ENCODE measurements at places on chromosomes 6 and 20.
A peak's percentile ranks its signal among the peaks of the same experiment; 100 is the strongest.

GRCh38 chr20:57438552-57438951 is 47.4 kb downstream of the RBM38 start:
- no peak for DNase-seq

- DNase-seq, result no peak
These were observed 96.1 kb downstream of the MAFB start for GRCh38 chr20:40592941-40593340.

- DNase-seq, result no peak
These were observed 210.6 kb downstream of the DLL1 start for GRCh38 chr6:170080169-170080827.

DNA sequence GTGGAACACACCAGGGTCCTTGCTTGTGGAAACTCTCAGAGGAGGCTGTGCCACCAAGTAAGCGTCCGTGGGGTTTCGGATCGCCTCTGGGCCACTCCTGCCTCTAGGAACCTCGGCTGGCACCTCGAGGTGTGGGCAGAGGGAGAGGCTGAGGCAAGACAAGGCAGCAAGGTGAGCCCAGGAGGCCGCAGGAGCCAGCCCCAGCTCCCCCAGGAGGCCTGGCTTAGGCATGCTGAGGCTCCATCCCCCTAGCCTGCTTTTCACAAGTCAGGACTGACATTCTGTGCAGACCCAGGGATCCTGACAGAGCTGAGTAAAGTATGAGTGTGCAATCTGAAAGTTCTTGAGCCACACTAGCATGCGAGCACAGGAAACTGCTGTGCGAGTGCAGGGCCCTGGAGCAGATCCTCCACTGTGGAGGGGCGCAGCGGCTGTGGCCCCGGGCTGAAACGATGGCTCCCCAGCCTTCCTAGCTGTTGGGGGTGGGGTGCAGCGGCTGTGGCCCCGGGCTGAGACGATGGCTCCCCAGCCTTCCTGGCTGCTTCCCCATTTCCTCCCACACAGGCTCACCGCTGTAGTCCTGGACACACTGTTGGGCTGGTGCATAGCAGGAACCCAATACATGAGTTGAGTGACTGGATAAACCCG is 75.2 kb upstream of the CD93 start:
- DNase-seq, result no peak

DNA sequence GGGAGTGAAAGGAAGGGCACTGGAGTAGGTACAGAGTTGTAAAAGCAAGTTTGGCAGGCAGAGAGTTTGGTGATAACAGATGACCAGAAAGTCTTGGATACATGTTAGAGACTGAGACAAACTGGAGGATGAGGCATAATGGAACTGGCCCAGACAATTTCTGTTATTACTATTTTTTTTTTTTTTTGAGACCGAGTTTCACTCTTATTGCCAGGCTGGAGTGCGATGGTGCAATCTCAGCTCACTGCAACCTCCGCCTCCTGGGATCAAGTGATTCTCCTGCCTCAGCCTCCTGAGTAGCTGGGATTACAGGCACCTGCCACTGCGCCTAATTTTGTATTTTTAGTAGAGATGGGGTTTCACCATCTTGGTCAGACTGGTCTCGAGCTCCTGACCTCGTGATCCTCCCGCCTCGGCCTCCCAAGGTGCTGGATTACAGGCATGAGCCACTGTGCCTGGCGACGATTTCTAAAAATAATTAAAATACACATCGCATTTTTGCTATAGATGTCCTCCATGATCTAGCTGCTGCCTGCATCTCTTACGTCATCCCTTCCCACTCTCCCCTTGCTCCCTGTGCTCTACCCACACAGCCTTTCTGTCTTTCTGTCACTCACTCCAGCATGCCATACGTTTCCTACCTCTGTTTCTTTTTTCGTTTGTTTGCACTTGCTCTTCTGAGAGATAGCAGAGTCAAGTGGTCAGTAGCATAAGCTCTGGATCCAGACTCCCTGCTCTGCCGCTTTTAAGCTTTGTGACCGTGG is 23.5 kb downstream of the MAPK14 start:
- DNase-seq, result no peak

- no peak for DNase-seq
These were observed 46.8 kb downstream of the RREB1 start for GRCh38 chr6:7154341-7155139.

DNA sequence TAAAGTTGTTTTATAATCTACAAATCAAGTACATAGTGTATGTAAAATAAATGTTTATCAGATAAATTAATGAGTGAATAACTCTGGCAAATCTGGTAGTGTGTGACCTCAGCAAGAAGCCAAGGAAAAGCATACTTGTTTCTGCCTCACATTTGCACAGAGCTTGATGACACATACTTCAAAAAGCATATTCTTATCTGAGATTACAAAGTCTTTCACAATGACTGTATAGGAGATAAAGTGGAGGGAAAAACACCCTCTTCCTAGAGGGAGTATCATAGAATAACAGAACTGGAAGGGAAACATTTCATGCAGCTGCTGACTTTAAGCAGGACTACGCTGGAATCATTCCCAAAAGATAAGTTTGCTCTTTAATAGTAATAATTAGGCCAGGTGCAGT is 28.1 kb upstream of the AKAP7 start:
- DNase-seq, result no peak

DNA sequence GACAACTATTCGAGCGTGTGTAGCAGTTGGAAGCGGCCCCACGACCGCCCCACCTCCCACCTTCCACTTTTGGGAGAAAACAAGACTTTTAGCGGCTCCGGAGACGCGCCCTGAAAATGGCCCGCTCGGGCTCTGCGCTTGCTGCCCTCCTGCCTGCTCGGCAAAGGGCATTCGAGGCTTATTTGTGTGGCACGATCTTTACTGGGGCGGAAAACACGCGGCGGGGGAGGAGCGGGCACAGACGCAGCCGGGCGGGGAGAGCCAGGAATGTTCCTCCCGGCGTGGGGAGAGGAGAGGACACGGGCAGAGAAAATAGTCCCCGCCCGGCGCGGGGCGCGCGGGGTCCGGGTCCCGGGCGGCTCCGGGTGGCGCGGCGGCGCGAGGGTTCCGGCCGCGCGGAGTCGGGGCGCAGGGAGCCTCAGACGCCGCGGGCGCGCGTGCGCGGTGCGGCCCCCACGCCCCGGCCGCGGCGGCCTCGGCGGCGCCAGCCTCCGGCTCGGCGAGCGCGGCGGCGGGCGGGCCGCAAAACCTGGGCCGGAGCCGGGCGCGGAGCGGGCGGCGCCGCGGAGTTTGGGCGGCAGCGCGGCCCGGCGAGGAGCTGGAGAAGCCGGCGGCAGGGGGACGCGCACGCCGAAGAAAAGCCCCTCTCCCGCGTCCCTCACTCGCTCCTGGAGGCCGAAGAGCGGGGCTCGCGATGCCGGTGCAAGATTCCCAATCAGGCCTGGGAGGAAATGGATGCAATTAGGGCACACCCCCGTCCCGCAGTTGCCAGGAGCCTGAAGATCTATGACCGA is 90.0 kb upstream of the ARID1B start:
- DNase-seq, result peak; percentile 95

GRCh38 chr20:53706466-53707370 is 113.1 kb upstream of the ZNF217 start:
- DNase-seq, result peak; percentile 66

DNA sequence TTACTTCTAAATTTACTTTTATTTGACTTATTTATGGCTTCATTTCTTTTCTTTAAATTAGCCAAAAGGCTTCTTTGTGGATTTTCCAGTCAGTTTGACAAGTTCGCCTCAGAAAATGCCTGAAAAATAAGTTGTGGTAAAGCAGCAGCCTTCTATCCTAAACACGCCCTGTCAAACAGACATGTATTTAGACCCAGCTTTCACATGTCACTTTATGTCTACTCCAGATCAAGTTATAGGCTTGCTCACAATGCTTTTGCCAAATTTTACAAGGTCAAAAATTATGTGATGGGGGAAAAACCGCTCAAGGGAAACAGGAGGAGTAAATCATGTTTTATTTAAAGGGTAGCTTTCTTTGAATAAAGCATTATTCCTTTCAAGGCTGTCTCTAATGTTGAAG is 615.0 kb downstream of the HDGFL1 start:
- DNase-seq, result no peak

- DNase-seq, result no peak
These were observed 21.3 kb downstream of the KCNG1 start for GRCh38 chr20:51001430-51002265.

DNA sequence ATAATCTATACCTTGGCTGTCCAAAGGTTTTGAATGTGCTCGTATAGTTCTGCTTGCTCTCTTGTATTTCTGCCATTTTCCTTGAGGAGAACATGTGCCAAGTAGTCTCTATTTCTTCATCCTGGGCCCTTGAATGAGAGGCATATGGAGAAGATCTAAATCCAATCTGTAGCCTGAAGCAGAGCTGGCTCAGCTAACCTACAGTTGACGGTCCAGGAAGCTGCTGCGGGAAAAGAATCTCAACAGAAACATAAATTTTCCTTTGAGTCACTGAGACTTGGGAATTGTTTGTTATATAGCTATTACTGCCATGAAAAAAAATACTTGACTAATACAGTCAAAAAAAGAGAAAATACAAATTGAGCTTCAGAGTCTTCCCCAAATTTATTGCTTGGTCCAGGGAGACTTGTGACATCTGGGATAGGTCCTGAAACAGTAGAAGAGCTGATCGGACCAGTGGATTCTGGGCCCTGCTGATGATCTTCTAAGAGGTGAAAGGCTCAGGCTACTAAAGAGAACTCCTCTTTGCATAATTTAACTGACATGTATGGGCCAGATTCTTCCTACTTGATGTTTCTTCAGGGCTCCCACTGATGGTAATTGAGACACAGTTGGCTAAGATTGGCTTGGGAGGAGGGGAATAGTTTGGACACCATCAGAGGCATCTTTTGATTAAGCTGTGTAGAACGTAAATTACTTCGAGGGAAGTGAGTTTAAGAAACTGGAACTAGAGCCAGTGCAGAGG is 29.9 kb upstream of the PLCB4 start:
- DNase-seq, result peak; percentile 44

DNA sequence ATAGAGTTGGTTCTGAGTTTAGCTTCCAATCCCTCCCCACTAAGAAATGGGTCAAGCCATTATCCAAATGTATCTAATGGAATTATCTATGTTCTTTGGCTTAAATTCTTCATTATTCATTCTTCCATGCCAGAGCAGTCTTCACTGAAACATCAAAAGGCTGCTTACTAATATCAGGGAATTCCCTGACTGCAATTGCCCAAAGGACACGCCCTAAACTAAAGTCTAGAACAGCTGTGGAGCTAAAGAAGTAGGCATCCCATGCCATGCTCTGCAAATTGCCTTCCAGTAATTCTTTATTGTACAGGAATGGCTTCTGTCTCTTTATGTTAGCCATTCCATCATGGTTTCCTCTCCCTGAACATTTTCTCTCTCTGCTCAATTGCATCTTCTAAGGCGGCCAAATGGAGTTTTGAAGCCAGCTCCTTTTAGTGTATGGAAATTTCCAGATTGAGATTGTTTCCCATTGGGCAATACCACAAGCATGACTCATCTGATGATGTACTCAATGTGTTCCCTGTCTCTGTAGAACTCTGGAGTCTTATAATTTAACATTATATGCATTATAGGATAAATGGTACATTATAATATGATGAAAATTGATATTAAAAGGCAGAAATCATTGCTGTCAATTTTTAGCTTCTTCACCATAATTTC is 28.8 kb upstream of the TSHZ2 start:
- peak; percentile 12 for DNase-seq

DNA sequence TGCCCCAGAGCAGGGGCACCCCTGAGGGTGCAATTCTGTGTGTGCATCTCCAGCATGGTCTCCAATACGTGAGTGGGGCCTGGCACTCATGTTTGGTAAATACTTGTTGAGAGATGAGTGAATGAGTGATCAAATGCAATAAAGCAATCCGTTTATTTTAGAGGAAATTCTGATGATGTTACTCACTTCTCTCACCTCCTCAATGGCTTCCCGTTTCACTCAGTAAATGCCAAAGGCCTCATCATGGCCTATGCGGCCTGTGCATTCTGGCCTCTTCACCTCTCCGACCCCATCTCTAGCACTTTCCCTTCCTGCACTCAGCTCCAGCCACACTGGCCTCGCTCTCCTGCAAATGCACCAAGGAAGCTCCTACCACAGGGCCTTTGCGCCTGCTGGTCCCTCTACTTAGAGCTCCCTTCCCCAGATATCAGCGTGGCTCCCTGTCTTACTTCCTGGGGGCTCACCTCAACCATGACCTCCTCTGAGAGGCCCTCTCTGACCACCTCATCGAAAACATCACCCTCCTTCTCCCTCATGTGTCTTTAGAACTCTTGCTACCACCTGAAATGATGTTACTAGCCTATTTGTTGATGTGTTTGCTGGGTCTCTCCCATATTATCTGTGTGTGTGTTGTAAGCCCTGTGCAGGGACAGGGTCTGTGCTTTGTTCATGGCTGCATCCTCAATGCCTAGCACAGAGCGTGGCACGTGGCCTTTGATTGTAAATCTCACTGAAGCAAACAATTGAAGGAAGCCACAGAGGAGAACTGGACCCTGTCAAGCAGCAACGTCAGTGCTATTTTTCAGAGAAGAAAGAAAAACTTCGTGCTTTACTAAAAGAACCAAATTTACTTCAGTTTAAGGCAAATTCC is 42.6 kb downstream of the RAB44 start:
- DNase-seq, result no peak

DNA sequence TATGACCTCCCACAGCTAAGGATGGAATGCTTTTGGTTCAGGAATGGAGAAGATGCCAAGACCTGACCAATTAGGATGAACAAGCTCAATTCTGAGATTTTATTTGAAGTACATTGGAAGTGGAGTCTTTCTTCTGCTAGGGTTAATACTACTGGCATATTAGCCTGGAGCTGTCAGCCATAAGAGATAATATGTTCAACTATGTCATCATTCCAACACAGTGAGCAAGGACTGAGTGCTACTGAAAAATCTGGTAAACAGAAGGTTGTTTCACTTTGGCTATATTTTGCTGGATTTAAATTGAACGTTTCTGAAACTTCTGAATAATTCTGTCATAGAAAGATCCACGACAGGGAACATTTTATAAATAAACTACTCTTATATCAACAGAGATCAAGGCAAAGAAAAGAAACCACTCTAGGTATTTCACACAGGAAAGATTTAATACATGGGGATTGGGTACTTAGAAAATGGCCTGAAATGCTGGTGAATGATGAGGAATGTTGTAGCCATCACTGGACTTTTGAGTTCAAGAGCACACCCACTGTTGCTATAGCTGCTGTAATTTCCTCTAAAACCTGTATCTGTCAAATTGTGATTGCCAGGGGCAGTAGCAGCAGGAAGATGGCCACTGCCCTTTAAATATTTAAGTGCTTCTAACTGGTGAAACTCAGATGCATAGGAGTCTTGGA is 200.5 kb downstream of the PLCB4 start:
- no peak for DNase-seq

DNA sequence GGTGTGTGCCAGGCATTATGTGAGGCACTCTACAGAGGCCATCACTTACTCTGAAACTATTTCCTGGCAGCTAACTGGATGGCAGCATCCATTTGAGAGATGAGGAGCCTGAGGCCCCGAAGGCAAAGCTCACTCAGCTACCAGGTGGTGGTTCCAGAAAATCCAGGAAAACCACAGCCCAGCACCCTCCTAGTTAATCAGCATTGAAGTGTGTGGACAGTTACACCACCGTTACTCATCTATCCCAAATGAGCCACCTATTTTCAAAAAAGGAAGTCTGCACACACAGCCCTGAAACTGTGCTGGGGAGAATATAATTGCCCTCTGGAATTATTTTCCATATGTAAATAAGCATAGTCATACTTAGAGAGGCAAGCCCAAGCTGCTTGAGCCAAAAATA is 67.4 kb downstream of the CNBD2 start:
- no peak for DNase-seq

- DNase-seq, result no peak
These were observed 38.6 kb upstream of the IRF4 start for GRCh38 chr6:352896-353470.

Measured in fibroblast of gingiva (primary cell).